ENCODE measurements at places on chromosomes 6 and 20.
A peak's percentile ranks its signal among the peaks of the same experiment; 100 is the strongest.

GRCh38 chr6:157811476-157812173, 11.4 kb upstream of the SNX9 start:
- no peak for DNase-seq

DNA sequence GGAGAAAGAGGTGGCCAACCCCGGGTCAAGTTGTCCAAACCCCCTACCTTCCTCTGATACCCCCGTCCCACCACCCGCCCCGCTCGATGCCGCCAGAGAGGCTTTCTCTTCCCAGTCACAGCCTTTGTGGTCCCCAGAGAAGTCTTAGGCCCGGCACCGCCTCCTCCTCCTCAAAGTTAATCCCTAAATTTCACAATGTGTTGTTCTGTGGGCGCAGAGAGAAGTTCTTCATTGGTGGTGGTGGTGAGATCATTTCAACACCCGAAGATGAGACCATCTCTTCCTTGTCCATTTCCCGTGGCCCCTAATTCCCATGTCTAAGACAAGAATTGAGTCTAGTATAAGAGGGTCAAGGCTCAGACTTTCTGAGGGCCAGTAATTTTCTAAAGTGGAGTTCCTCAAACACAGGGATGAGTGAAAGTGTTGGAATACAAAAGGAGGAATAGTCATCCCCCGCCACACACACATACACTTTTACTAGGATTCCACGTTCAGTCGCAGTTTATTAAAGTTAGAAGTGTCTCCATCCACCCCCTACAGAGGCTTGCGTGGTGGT, 10.4 kb downstream of the TRIM31 start:
- DNase-seq, result no peak

DNA sequence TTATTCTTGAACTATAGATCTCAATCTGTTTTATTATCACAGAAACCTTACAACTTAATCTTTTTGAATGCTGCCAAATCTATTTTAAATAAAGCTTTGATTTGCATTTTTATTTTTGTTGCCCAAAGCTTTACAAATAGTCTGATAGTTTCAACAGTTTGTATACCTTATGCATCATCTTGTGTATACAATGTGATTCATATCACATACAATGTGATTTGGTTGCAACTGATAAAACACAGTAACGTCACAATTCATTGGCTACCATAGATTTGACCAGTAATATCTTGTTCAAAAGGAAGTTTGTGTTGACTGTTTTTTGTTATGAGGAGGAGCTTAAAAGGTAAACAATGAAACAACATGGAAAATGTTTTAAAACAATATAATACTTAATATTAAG, 110.9 kb downstream of the EYA4 start:
- DNase-seq, result no peak

GRCh38 chr6:13709689-13710551, 1.7 kb downstream of the RANBP9 start:
- no peak for DNase-seq

DNA sequence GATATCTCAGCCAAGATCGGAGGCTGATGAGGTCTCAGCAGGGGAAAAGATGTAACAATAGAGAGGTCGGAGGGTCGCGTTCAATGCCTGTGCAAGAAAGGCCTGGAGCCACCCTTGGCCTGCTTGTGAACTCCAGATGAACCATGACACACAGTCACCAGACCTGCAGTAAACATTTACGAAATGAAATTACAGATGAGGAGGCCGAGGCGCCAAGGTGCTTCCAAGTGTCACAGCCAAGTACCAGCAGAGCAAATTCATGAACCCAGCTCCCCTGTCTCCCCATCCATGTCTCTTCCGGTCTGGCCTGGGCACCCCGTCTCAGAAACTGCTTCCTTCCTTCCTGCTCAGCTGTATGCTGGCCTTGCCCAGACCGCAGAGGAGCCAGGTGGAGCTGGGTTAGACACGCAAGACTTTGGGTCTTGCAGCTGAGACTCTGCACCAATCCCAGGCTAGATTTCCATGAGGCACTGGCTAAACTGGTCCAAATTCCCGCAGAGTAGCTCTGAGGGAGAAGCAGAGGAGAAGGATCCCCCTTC, 48.1 kb downstream of the CHMP4B start:
- no peak for DNase-seq

DNA sequence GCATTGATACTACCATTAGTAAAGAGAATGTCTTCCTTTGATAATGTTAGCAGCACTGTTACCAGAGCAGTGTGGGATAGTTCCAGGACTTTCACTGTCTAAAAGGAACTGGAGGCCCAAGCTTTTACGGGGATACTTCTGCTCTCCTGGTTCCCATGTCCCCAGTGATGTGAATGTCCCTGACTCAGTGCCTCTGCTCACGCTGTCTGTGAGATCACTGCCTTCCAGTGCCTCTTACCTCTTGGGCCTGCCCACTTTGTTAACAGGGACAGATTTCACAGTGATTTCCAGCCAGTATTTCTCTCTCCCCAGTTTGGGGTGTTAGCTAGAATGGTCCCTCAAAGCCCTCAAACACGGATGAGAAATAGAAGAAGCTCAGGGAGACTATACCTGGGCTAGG, 14.4 kb downstream of the PTPRA start:
- no peak for DNase-seq

DNA sequence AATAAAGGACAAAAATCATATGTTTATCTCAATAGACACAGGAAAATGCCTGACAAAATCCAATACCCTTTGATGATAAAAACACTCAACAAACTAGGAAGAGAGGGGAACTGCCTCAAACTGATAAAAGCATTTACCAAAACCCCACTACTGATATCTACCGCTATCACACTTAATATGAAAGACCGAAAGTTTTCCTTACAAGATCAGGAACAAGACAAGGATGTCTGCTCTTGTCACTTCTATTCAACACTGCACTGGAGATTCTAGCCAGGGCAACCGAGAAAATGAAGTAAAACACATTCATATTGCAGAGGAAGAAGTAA, 25.1 kb downstream of the GZF1 start:
- DNase-seq, result no peak

- DNase-seq, result no peak
Observed at GRCh38 chr6:15274692-15275387, 29.0 kb downstream of the JARID2 start.

- DNase-seq, result no peak
Observed at GRCh38 chr20:13554076-13554475, 84.7 kb downstream of the TASP1 start.

GRCh38 chr6:146056506-146056905, 27.6 kb downstream of the GRM1 start:
- DNase-seq, result no peak

- DNase-seq, result peak; percentile 71
Observed at GRCh38 chr6:152634773-152635172, 2.4 kb downstream of the SYNE1 start.

DNA sequence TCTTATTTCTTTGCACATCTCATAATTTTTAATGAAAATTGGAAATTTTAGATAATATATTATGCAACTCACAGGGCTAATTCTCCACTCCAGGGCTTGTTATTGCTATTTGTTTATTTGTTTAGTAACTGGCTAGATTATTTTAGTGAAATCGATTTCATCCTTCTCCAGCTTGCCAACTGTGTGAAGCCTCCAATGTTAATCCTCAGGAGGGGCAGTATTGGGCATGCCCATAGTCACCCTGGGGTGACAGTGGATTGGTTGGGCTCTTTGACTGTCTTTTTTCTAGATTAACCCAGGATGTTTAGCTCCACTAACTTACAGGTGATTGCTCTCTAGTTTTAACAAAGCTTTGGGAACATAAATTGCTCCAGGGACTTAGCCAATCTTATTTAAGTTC, 450.1 kb downstream of the BMP2 start:
- DNase-seq, result no peak

GRCh38 chr6:84749181-84749580, 15.2 kb downstream of the TBX18 start:
- DNase-seq, result no peak

GRCh38 chr6:130776287-130776925, 50.8 kb upstream of the SMLR1 start:
- no peak for DNase-seq

GRCh38 chr20:2305479-2305878, 9.7 kb downstream of the TGM3 start:
- no peak for DNase-seq

DNA sequence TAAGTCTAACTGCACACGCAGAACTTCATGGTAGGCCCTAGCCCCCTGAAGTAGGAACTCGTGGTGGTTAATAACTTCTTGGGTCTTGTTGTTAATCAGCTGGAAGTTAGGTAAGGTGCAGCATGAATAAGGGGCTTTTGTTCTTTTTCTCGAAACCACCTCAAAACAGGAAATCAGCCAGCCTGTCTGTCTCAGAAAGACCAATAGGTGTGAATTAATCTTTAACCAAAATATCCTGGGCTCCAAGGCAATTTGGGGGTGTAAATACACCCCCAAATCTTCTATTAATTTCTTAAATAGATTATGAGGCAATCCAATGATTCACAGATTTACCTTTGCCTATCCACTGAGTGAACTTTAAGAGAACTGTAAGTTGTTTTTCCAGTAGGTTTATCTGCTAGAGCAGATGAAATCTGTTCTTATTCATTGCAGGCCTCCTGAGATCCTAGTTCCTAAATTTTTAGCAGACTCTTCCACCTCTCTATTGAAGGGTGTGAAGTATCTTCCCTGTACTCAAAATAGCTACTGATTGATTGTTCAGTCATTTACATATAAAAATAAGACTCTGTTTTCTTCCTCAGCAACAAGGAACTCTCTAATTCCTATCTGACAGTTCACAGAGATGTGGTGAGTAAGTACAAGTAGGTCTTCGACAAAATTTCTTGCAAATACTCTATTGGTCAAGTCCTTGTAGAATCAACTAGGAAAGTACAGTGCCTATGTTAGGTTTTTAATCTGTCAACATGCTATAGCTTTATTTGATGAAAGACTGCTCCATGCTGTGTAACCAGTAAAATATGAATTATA, 427.1 kb upstream of the NOX3 start:
- no peak for DNase-seq

GRCh38 chr6:134345789-134346188, 27.9 kb upstream of the SGK1 start:
- no peak for DNase-seq
